ENCODE measurements at places on chromosomes 7 and 10.

DNA sequence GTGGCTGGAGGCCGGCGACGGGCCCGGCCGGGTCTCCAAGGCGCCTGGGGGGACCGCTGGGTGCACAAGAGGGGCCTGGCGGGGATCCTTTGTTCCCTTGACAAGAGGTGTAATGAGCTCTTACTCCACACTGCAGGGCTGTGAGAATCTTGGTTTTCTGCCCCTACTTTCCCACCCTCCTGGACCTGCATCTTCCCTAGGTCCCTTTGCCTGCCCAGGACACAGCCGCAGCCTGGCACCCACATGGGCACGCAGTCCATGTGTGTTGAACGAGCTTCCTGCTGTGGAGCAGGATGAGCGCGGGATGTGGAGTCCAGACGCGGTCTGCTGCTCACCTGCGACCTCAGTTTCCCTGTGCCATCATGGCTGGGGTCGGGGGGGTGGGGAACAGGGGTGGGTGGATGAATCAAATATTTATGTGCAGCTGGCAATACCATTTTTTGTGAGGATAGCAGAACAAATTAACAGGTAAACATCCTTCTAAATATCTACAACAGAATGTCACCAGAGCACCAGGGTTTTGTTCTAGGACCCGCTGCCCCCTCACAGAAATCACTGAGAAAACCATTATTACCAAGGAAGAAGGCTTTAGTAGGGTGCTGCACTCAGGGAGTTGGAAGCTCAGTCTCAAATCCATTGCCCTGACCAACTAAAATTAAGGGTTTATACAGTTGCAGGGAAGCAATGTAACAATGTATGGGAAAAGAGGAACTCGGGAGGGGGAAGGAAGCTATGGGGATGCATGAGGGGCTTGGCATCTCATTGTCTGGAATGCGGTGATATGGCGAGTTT is 474 bp upstream of the NSMCE4A start:
- no peak for DNase-seq

DNA sequence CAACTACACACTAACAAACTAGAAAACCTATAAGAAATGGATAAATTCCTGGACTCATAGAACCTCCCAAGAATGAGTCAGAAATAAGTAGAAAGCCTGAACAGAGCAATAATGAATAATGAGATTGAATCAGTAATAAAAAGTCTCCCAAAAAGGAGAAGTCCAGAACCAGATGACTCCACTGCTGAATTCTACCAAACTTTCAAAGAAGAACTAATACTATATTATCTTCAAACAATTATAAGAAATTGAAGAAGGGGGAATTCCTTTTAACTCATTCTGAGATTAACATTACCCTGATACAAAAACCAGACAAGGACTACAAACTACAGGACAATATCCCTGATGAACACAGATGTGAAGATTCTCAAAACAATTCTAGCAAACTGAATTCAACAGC is 47.8 kb upstream of the CDK6 start:
- no peak for DNase-seq

DNA sequence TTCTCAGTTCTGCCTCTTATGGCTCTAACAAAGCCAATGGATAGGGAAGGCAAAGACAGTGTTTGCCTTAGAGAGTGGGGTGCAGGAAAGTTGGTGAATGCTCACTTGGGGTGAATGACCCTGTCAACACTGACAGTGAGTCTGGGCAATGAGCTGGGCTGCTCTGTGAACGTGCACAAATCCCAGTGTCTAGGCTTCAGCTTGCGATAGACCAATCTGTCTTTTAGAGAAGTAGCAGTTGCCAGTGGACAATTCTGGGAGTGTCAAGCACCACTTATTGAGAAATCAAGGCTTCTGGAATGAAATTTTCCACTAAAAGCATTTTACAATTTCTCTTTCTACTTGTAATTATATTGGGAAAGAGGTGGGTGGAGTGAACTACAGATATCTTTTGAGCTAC is 141.4 kb downstream of the HERPUD2 start:
- DNase-seq: no peak

DNA sequence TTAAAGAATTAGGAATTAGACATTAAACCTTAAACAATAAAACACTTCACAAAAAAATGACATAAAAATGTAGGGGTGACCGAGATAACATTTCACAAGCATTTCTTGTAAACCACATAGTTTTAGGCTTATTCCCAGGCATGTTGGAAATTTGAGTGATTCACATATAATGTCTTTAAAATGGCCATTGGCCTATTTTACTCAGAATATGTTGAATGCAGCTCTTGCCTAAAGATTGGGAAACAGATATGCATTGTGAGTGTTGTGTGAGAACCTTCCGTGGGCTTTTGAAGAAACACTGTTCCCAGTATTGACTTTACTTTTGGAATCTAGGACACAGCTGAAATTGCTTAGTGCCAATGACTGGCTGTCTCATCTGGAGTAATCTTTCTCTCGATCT is 79.6 kb downstream of the ARL5B start:
- DNase-seq: no peak

DNA sequence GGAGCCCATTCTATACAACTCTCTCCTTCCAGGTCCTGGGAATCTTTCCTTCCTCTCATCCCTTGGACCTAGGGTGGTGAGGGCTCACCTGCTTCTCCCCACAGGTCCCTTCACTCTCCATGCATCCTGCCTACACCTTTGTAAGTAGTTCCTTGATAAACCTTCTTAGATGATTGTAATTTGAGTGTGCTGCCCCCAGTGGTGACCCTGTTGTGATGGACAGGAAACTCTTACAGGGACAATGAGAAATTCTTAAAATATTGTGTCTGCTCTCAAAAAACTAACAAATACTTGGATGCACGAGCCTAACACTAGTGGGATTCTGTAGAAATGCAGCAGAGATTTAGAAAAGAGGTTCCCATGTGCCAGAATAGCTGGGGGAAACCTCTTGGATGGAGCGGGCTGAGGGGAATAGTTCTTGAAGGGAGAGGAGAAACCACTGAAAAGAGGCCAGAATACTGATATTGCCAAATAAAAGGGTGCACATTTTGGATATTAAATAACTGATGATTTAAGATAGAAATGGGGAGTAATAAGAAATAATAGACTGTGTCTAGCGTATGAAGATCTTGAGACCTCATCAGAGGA is 6.7 kb upstream of the PAXIP1 start:
- no peak for DNase-seq

GRCh38 chr7:157299613-157300368 is 37.0 kb upstream of the DNAJB6 start:
- DNase-seq: no peak

DNA sequence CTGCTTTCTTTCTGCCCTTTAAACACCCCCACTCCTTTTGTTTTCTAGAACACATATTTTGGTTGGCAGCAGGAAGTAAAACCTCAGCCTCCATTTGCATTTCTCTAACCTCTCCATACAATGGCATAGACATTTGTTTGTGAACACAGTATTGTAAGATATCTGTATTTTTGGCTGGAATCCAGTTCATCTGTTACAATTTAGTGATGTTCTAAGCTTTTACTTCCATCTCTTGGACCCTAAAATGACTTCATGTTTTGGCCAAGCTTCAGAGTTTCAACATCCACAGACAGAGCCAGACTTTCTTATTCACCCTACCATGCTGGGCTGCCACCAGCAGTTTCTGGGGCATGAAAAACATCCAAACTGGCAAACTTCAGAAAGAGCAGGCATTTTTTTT is 21.1 kb upstream of the AUTS2 start:
- DNase-seq: no peak

DNA sequence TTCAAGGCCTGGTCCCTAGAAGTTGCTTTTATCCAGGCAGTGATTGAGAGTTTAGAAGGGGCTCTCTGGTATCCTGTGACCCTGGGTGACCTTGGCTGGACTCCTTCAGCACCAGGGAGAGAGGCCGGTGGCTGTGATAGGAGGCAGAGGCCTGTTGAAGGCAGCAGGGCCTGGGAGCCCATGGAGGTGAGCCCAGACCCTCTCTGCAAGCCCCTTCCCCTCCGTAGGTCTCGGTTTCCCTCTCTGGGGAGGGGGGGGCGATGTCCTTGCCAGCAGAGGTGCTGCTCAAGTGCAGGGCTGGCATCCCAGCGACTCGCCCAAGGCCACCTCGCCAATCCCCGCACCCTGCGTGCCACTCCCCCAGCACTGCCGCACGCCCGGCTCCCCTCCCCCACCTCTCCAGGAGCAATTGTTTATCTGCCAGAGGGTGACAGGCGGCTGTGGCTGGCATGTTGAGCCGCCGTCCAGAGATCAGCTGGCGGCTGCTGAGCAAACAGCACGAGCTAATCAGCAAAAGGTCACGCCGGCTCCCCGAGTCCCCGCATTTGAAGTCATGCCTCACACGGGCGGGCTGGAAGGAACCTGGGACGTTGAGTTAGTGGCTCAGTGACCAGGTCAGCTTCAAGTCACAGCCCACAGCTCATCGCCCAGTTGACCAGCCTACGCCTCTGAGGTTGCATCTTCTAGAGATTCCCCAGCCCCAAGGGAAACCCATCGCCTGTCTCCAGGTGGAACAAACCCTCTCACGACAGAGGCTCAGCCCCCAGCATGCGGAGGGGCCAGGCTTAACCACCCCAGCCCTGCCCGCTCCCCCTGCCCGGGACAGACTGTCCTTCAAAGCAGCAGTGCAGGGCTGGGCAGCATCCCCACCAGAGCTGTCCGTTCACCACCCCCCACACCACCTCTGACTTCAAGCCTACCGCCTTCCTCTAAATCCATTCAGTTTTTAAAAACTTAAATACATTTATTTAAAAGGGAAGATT is 43.7 kb downstream of the ELFN1 start:
- DNase-seq: no peak

DNA sequence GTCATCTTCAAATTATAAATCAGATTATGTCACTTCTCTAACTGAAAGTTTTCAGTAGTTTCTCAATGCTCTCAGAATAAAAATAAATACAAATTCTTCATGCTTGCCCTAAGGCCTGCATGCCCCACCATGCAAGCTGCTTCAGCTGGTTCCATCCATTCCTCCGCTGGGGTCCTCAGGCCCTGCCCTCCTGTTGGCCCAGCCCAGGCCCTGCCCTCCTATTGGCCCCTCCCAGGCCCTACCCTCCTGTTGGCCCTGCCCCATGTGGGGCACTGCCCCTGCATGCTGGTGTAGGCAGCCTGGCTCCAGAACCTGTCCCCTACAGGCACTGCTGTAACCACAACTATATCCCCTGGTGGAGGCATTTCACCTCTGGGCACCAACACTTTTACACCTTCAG is 109.3 kb upstream of the TCERG1L start:
- DNase-seq: no peak

DNA sequence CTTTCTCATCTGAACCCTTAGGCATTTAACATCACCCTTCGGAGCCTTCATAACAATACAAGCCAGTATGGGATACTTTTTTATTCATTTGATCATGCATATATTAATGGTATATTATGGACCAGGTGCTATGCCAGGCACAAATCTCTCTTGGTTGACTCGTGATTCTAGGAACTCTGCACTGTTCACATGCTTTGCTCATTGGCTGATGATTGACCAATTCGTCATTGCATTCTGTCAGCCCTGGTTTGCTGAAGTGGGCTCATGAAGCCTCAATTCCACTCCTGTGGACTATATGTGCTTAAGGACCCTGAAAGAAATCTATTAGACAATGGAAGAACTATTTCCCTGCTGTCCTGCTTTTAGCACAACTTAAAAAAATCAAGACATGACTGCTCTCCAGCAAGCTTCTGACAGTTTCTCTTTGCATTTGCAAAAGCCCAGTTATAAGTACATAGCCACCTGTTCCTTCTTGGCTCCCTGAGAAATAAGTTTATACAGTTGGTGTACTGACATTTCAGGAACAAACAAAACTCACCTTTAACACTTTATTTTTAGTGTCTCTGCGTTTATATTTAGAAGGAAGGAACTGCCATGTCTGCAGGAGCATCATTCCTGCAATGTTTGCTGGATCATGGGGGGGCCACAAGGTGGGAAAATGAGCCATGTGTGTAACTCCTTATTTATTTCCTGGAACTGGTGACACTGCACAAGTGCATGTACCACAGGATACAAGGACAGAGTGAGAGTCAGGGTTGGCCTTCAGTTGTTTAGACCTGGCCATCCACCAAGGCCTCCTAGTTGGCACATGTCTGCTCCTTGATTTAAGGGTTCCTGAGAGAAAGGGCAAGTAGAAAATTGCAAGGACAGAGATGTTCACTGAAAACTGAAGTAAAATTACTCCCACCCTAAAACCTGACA is 146.0 kb upstream of the NAMPT start:
- DNase-seq: no peak

GRCh38 chr10:125333769-125334168 is 173.4 kb upstream of the CTBP2 start:
- DNase-seq: no peak

GRCh38 chr10:71211053-71211452 is 1.3 kb upstream of the UNC5B start:
- DNase-seq: no peak

DNA sequence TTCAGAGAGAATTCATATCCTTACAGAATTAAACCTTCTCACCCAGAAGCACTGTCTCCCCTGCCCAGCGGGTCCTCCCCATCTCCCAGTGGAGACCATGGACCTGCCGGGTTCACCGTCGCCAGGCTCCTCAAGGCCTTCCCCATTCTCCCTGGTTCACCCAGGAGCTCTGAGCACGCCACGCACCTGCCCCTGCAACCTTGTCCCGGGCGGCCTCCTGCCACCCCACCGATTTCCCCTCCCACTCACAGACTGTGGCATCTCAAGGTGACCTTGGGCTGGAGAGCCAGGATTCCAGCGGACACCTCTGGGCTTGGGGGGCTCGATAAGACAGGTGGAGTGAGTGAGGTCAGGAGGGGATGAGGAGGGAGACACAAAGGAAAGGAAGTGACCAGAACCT is 135.3 kb downstream of the PTPRN2 start:
- DNase-seq: no peak

DNA sequence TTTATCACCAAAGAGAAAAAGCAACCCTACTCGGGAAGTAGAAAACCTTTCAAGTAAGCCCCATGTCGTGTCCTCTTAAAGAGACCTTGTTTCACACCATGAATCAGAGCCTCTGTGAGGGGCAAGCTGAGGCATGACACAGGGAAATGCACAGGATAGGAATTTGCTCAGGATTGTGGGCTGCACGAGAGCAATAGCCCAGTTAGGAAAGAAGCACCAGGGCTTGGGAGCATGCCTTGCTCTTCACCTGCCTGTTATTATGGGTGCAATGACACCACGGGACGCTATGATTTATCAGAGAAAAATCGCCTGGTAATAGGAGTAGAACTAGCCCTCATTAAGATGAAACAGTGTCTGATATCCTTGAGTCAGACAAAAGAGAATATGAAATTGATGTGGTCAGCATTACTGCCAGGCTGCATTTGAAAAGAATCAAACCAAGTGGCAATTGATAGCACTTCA is 562.9 kb upstream of the NRP1 start:
- no peak for DNase-seq

DNA sequence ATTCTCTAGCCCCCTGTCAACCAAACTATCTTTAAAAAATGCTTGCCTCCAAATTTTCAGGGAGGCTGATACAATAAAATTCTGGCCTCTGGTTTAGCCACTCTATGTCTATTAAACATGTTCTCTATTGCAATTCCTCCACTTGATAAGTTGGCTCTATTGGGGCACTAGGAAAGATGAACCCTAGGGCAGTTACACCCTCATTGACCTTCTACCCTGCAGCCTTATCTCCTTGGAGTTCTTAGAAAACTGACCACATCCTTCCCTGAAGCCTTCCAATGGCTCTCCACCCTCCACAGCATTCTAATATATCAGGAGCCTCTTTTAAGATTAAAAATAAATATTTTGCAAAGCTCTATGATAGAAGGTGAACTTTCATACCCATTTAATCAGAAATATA is 30.6 kb downstream of the SVOPL start:
- no peak for DNase-seq

GRCh38 chr7:140389445-140389844 is 8.9 kb downstream of the SLC37A3 start:
- DNase-seq: no peak
